ENCODE measurements at places on chromosomes 2 and 18.
A peak's percentile ranks its signal among the peaks of the same experiment; 100 is the strongest.

- no peak for DNase-seq
Observed at GRCh38 chr18:48090702-48091101, 160.2 kb upstream of the SMAD2 start.

GRCh38 chr18:10588975-10589374 is 63.1 kb downstream of the NAPG start:
- DNase-seq = peak; percentile 53

- no peak for DNase-seq
Observed at GRCh38 chr18:54217624-54218023, 6.8 kb downstream of the MBD2 start.

- DNase-seq = no peak
Observed at GRCh38 chr2:127560201-127560930, 24.9 kb downstream of the MYO7B start.

GRCh38 chr18:63963615-63964256 is 6.1 kb upstream of the SERPINB8 start:
- no peak for DNase-seq

- DNase-seq = no peak
Observed at GRCh38 chr2:116952254-116952653, 862.2 kb upstream of the DDX18 start.

- DNase-seq = no peak
Observed at GRCh38 chr2:32425719-32426141, 68.9 kb downstream of the BIRC6 start.

DNA sequence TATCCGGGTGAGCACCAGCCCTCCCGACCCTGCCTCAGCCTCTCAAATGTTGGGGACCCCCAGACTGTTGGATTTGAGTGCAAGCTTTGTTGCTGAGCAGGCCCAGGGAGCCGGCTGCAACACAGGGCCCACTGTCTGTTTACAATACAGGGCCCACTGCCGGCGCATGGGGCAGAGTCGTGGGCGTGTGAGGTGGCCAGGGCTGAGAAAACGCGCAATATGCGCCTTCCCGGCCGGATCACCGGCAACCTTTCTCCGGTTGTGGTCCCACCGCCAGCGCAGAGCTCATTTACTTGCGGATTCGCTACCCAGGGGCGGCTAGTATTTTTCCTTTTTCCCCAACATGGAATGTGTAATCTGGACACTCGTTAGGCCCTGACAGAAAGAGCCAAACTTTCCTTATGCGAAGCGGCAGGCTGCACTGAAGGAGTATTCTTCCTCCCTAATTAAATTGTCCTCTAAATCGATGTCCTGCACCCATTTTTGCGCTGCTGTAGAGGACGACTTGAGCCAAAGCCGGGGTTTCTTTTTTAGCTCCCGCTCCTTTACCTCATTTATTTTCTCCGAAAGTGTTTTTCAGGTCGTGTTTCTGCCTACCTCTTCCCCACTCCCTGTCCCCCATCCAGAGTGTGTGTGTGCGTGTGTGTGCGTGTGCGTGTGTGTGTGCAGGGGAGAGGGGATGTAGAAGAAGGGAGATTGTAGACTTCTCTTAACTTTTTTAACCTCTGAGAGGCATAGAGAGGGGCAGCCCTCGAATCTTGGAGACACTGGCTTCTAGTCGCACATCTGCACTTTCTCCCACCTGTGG is 2.7 kb downstream of the OTX1 start:
- DNase-seq = no peak

- DNase-seq = no peak
Observed at GRCh38 chr18:48351216-48352050, 57.8 kb downstream of the ZBTB7C start.

GRCh38 chr18:77105028-77105427 is 27.6 kb downstream of the MBP start:
- no peak for DNase-seq

DNA sequence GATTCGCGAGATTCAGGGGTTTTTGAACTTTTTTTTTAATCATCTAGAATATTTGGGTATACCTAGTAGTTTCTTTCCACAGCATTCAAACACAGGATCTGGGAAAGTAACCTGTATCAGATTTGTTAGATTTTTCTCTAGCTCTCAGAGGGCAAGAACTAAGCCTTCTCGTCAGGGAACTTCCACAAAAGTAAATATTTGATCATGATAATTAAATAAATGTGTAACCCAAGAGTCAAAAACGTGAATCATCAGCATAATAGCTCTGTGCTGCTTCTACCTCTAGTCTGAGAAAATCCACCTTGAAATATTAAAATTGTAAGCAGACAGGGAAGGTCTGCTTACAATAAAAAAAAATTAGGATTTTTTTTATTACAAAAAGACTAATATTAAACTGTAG is 225.7 kb upstream of the SPOPL start:
- no peak for DNase-seq

Data from NCI-H446 (cell line).